ENCODE measurements at places on chromosomes 5 and 9.

DNA sequence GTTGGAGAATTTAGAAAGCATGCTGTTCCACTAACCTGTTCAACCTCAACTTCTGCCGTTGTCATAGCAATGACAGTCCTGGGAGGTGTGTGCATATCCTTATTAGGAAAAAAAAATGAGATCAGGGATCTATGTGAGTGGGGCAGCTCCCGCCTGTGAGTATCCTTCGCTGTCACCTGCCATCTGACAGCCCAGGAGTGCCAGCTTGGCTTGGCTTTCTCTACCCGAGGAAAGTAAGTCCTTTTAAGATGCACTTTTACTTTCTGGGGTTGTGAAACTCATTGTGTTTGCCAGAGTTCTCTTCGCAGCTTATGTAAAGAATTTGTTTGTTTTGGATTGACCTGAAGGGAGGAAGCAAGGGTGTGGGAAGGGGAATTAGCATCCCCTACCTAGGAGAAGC, 21.8 kb downstream of the PCDHAC2 start:
- DNase-seq = no peak

- DNase-seq = no peak
These were observed 65.3 kb downstream of the CFAP95 start for GRCh38 chr9:69885931-69886330.

- no peak for DNase-seq
These were observed 71.5 kb downstream of the TRIM36 start for GRCh38 chr5:115098041-115098702.

- no peak for DNase-seq
These were observed 882.3 kb upstream of the SEMA6A start for GRCh38 chr5:117456866-117457470.

GRCh38 chr5:90911169-90911568, 352.6 kb downstream of the ADGRV1 start:
- no peak for DNase-seq

- peak; percentile 27 for DNase-seq
These were observed 78.9 kb upstream of the RPS23 start for GRCh38 chr5:82356808-82357671.

DNA sequence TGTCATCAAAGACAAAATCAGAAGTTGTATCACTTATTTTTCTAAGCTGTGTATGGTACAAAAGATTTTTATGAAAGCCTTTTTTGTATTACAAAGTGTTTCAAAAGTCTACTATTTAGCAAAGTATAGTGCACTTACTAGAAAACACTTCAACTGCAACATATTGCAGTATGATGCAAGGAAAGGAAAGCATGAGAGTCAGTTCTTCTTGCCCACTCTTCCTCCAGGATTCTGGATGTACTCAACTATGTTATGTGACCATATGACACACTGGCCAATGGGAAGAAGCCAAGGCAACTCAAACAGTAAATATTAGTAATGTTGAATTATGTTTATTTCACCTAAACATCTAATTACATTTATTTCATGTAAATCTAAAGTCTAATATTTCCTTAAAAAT, 49.5 kb upstream of the TYRP1 start:
- DNase-seq = no peak

DNA sequence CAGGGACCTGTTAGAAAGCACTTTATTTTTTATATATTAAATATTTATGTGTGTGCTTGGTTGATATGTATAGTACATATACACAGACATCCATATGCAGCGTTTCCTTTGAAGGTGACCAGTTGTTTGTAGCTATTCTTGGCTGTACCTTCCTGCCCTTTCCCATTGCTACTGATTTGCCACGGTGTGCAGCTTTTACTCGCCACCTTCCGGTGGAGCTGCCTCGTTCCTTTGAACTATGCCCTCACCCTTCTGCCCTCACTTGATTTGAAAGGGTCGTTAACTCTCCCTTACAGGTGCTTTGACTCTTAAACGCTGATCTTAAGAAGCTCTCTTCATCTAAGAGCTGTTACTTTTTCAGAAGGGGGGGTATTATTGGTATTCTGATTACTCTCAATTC, 20.5 kb downstream of the RGMB start:
- DNase-seq = no peak

GRCh38 chr5:132829742-132830435, 558 bp downstream of the SHROOM1 start:
- peak; percentile 60 for DNase-seq

DNA sequence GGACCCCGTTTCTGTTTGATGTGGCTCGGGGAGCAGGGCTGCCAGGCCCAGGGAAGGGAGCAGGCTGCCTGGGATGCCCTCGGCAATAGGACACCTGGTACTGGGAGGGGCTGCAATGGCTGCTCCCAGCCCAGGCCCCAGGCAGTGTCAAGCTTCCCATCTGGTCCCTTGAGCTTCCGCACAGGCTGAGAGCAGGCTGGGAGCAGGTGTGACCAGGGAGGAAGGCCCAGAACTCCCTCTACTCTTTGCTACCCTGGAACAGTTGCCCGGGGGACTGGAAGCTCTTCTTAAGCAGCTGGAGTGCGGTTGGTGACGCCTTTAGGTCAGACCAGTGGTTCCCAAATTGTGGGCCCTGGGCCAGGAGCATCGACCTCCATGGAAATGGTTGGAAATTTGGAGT, 186.9 kb downstream of the GADD45G start:
- no peak for DNase-seq

- no peak for DNase-seq
These were observed 246.0 kb downstream of the CWC27 start for GRCh38 chr5:65014769-65015168.

DNA sequence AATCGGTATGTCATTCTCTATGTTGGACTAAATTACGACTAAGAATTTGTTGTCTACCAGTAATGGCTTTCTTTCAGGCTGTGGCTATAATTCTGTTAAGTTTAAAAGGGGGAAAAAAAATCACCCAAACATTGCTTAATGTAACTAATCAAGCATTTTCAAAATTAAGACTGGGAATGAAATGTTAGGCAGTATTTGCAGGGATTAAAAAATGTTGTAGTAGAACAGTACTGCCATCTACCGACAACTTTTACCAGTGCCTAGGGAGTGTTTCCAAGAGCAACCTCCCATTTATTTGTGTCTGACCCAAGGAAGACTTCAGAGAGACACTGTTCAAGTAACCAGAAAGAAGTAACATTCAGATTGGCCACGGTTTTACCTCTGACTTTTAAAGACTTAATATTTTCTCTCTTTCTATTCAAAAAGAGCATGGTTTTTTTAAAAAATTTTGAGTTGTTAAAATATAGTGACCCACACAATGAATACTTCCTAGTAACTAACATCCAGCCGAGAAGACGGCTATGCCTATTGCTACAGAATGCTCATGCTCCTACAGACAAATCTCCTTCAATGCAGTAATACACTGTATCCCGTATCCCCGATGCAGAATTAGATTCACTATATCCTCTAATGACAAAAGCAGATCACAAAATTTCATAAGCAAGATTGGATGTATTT, 92.4 kb downstream of the ARL15 start:
- no peak for DNase-seq

DNA sequence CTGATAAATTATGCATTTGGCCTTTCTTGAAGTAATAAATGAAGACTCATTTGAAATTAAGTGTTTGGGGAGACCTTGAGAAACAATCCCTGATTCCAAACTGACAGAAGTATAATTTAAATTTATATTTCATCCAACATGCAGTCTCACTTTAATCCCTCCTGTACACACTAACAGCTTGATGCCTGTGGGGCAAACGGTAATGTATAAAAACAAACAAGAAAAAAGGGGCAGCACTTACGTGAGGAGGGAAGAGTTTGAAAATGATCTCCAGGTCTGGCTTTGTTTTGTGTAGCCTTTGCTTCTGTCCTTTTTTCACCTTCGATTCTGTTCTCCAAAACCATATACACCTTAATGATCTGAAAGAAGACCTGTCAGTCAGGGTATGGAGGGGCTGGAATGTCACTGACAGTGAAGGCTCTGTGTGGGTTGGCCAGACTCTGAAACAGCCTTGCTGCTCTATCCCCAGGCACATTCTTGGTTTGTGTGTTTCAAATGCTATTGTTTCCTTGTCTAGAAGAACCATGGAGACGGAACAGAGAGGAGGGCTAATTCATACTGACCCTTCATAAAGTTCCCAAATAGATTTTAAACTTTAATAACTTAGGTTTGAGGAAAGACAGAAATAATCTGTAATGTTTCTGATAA, 338.2 kb upstream of the WWC1 start:
- no peak for DNase-seq

GRCh38 chr9:18676525-18676924, 202.6 kb downstream of the ADAMTSL1 start:
- no peak for DNase-seq

GRCh38 chr9:137167747-137168572, 1.9 kb downstream of the LRRC26 start:
- DNase-seq = no peak

GRCh38 chr9:71762900-71763653, 5.2 kb downstream of the CEMIP2 start:
- DNase-seq = no peak

GRCh38 chr5:74549384-74549783, 91.1 kb downstream of the ENC1 start:
- DNase-seq = no peak

- DNase-seq = no peak
These were observed 135.4 kb downstream of the WDR41 start for GRCh38 chr5:77356740-77357139.

- DNase-seq = no peak
These were observed 245.1 kb downstream of the FSTL4 start for GRCh38 chr5:133367071-133367786.

GRCh38 chr5:68679041-68679440, 414.8 kb upstream of the SLC30A5 start:
- DNase-seq = no peak

- DNase-seq = peak; percentile 87
These were observed 131.8 kb upstream of the CHD1 start for GRCh38 chr5:99060306-99061261.

- DNase-seq = no peak
These were observed 312.5 kb downstream of the CETN3 start for GRCh38 chr5:90097082-90097477.

GRCh38 chr9:69122549-69123141, 51.4 kb upstream of the TJP2 start:
- no peak for DNase-seq

GRCh38 chr9:120531683-120532300, 48.2 kb downstream of the CDK5RAP2 start:
- no peak for DNase-seq

GRCh38 chr9:27206041-27206440, 90.9 kb downstream of the EQTN start:
- no peak for DNase-seq

DNA sequence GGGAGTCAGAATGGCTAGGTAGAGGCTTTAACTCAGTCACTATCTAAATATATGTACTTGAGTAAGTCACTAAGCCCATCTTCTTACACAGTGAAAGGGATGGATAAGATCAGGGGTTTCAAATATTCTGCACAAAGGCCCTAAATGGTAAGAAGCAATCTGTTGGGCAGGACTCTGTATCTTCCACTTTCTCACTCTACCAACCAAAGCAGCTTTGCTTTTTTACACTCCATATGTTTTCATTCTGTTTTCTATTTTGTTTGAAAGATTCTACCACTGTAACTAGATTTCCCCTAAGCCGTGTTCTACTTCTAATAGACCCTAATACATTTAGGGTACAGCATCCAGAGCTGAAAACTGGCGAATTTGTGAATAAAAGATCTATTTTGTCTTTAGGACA, 477.5 kb upstream of the NMUR2 start:
- DNase-seq = no peak

DNA sequence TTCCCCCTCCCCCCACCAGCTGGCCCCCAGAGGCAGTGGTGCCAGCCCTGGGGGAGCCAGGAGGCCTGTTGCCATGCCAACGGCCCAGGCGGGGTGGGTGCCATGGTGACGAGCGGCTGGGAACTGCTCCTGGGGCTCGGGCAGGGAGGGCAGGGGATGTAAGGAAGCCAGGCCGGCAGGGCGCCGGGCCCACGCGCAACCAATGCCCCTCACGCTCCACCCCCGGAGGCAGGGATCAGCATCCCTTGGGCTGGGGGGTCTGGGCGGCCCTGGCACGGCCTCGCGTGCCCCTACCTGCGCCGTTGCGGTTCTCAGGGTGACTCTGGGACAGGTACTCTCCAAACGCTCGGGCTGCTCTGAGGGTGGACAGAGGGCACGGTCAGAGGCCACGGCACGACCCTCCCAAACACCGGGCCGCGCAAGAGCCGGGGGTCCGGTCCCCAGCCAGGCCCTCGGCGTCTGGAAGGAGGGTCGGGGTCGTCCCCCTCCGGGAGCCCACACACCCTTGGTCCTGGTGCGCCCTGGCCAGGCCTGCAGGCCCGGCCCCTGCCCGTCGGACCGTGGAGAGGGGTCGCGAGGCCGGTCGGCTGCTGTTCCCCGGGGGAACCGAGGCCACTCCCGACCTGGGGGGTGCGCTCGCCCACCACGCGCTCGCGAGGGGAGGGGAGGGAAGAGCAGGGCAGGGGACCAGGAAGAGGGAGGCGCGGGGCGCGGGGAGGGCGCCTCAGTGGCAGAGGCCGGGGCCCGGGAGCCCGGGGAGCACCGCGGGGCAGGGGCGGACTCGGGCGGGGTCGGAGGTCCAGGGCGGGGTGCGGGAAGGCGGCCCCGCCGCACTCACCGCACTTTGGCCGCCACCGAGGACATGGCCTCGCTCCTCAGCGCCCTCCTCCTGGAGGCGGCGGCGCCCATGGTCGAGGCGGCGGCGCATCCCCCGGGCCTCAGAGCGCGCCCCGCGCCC, 661 bp downstream of the NSMF start:
- no peak for DNase-seq

- no peak for DNase-seq
These were observed 30.6 kb upstream of the PPP1R2B start for GRCh38 chr5:156819537-156819936.

DNA sequence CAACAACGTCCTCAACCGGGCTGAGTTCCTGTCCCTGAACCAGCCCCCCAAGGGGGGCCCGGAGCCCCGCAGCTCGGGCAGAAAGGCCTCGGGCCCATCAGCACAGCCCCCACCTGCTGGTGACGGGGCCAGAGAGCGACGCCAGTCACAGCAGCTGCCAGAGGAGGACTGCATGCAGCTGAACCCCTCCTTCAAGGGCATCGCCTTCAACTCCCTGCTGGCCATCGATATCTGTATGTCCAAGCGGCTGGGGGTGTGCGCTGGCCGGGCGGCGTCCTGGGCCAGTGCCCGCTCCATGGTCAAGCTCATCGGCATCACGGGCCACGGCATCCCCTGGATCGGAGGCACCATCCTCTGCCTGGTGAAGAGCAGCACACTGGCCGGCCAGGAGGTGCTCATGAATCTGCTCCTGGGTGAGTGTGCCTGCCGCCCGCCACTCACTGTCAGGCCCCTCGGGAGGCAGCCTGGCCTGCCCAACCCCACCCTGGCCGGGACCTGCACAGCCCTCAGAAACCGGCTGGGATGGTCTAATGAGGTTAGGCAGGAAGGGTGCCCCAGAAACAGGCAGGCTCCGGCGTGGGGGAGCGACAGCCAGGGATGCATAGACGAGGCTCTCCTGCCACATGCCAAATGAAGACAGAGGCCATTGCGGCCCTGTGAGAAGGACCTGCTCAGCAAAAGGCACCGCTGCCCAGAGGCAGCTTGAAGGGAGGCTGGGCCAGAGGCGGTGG, 678 bp downstream of the PLPP7 start:
- no peak for DNase-seq

- no peak for DNase-seq
These were observed 78.3 kb upstream of the ORM1 start for GRCh38 chr9:114244570-114244969.

- DNase-seq = no peak
These were observed 62.8 kb downstream of the SHOC1 start for GRCh38 chr9:111731928-111732327.

GRCh38 chr5:126477294-126478117, 54.3 kb downstream of the GRAMD2B start:
- no peak for DNase-seq

All from stimulated activated CD4-positive, alpha-beta T cell treated with anti-CD3 and anti-CD28 coated beads, Interleukin-1b, Interleukin-23, amount 100 ng/mL, for 4 hours (primary cell).